Left colon (tissue), 2 donors: ENCODE measurements at places on chromosomes 13 and 19. TPM values are rescaled to one million over a fixed set of nuclear protein-coding genes. Genes with fewer than 3 reads are reported as not detected.

Gene RXFP2
- total RNA-seq: not detected

Gene FXYD1
- total RNA-seq: 30.3 TPM

- DNase-seq: no peak
These were observed 751 bp downstream of the ZNF584 start for GRCh38 chr19:58409010-58409790.

- DNase-seq: no peak
These were observed 724.9 kb upstream of the MIR17HG start for GRCh38 chr13:90622541-90622940.

- DNase-seq: no peak
These were observed 93.3 kb downstream of the PIBF1 start for GRCh38 chr13:72875233-72875632.

GRCh38 chr13:90700340-90700739 lies 647.1 kb upstream of the MIR17HG start:
- DNase-seq: no peak
